ENCODE measurements at places on chromosomes 4 and X. TPM values are rescaled to one million over a fixed set of nuclear protein-coding genes. Genes with fewer than 3 reads are reported as not detected.

DNA sequence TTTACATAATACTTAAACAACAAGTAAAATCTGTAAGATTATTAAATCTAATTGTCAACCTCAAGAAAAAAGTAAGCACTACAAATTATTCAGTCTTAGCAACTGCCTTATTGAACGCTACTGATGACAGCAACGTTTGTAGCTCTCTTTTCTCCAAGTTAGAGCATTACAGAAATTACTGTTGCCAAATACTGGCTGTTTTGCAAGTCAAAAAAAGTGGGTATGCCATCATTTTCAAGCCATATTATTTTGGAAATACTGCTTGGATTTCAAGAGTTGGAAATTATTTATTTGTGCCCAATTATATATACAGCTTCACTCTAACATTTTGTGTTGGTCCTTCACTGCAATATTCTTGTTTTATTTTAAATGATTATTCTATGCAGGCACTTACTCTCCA lies 221.7 kb downstream of the CXXC4 start:
- H3K4me1 ChIP-seq = no peaks in the 10 kb centered on the region
- no peak for DNase-seq
- no peaks in the 10 kb centered on the region for H3K36me3 ChIP-seq
- H3K27ac ChIP-seq = no peak overlapping the region

DNA sequence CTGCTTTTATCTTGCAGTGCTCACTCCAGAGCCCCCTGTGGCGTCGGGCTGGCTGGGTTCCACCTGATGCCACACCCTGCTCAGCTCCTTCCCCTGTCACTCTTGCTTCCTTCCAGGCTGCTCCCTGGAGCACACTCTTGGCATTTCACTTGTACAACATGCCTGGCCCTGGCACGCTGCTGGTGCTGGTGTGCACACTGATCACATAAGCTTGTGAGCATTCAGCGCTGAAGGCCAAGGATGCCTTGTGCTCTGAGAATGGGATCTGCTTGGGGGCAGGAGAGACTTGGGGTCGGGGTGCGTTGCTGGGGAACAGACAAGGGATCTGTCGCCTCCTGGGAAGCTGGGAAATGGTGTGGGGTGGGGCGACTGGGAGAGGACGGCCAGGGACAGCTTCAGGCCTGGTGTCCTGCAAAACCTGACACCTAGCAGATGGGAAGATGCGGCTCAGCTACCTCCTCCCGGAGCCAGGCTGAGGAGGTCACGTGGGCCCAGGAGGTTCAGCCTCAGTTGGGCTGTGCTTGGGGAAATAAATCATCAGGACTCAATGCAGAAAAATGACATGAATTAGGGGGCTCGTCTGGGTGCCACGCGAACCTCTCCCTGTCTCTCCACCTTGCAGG lies 108.5 kb downstream of the PHKA2 start:
- no peak overlapping the region for H3K4me3 ChIP-seq
- no peaks in the 10 kb centered on the region for H3K27me3 ChIP-seq
- H3K36me3 ChIP-seq = peaks cover 4% of the 10 kb centered on the region

- H3K27me3 ChIP-seq = no peaks in the 10 kb centered on the region
- H3K36me3 ChIP-seq = no peaks in the 10 kb centered on the region
- H3K4me3 ChIP-seq = no peak overlapping the region
- no peaks in the 10 kb centered on the region for H3K4me1 ChIP-seq
- DNase-seq = no peak
Measured at GRCh38 chr4:35653451-35653850, 590.9 kb downstream of the ARAP2 start.

- no peaks in the 10 kb centered on the region for H3K27me3 ChIP-seq
- H3K4me3 ChIP-seq = no peak overlapping the region
- H3K4me1 ChIP-seq = no peaks in the 10 kb centered on the region
- no peak overlapping the region for H3K27ac ChIP-seq
Measured at GRCh38 chrX:39133971-39134370, 332.7 kb downstream of the MID1IP1 start.

ETFDH gene
- 8.4 TPM for total RNA-seq

- peaks cover 34% of the 10 kb centered on the region for H3K4me1 ChIP-seq
- H3K4me3 ChIP-seq = no peak overlapping the region
- H3K27me3 ChIP-seq = no peaks in the 10 kb centered on the region
- DNase-seq = no peak
- H3K36me3 ChIP-seq = peaks cover 7% of the 10 kb centered on the region
Measured at GRCh38 chr4:88793475-88793874, 95.8 kb upstream of the NAP1L5 start.

DNA sequence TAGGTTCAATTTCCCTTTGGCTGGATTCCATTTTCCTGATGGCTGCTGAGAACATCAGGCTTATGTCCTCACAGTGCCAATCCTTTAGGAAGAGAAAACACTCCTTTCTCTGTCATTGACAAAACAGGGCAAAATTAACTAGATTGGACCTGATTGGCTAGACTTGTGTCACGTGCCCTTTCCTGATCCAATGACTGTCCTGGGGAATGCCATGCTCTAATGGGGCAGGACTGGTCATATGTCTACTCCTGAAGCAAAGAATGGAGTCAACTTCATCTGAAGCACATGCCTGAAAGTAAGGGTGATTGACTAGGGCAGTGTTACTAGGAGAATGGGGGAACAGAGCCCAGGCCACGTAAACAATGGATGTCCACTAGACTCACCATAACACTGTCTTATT lies 220.4 kb downstream of the KDR start:
- H3K4me3 ChIP-seq = no peak overlapping the region
- no peaks in the 10 kb centered on the region for H3K27me3 ChIP-seq

DNA sequence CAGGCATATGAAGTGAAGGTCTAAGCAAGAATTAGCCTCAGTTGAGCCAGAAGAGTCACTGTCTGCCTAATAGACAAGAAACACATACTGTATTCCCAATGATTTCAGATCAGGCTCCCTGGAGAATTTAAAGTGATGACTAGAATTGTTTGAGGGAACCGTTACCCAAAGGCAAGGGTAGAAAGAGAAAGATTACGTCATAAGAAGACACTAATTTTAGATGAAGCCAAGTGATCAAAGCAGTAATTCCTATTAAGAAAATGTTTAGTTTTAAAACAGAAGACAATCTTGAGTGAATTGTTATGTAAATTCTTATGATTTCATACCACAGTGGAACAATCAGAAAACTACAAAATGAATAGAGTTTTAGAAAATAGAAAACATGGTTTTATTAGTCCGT lies 194.5 kb upstream of the ARSJ start:
- no peaks in the 10 kb centered on the region for H3K27me3 ChIP-seq
- peaks cover 13% of the 10 kb centered on the region for H3K4me1 ChIP-seq
- DNase-seq = no peak
- H3K4me3 ChIP-seq = no peak overlapping the region
- H3K36me3 ChIP-seq = no peaks in the 10 kb centered on the region
